Glutamatergic neuron (in vitro differentiated cells): ENCODE measurements at places on chromosomes 6 and 20.

GRCh38 chr6:159201336-159201735, 32.1 kb downstream of the FNDC1 start:
- DNase-seq, result no peak

DNA sequence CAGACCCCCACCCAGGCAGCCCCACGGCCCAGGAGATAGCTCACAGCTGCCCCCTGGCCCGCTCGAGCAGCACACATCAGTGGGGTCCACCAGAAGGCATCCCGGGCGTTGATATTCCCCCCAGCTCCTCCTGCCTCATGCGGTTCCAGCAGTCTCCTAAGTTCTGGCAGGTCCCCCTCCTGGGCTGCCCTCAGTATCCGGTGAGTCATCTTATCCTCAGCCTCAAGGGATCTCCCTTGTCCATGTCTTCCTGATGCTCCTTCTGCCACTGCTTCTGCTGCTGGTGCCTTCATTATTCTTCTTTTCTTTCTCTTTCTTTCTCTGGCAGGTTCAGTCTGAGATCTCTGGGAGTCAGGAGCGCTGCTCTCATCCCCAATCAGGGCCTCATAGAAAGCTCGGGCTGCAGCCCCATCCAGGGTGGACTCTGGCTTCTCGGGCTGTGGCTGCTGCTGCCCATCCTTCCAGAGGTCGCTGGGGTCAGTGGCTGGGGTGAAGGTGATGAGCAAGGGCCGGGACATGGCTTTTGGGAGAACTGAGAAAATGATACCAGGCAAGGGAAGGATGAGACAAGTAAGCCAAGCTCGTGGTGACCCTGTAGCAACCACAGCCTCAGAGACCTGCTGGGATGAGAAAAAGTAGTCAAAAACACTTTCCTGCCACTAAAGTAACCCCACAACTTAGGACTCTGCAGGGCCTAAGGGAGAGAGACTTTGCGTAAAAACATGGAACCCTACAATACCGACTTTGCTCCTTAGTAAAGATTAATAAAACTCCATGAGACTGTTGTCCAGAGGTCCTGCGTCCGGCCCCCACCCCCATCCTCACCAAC, 622 bp downstream of the GPANK1 start:
- peak; percentile 63 for DNase-seq

DNA sequence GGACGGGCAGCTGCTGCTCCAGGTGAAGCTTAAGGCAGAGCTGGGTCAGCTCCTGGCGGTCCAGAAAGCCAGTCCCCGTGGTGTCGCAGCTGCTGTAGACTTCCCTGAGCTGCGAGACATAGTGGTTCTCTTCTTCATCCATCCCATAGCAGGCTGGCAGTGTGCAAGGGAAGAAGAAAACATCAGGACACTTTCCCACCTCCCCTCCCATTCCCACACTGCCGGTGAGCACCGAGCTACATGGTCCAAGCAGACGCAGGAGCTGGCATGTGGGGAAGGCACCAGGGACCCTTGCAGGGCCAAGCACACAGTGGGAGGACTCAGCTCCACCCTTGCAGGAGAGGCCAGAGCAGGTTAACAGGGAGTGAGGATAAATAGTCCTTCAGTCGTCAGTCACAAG, 58.9 kb downstream of the NINL start:
- DNase-seq, result no peak

DNA sequence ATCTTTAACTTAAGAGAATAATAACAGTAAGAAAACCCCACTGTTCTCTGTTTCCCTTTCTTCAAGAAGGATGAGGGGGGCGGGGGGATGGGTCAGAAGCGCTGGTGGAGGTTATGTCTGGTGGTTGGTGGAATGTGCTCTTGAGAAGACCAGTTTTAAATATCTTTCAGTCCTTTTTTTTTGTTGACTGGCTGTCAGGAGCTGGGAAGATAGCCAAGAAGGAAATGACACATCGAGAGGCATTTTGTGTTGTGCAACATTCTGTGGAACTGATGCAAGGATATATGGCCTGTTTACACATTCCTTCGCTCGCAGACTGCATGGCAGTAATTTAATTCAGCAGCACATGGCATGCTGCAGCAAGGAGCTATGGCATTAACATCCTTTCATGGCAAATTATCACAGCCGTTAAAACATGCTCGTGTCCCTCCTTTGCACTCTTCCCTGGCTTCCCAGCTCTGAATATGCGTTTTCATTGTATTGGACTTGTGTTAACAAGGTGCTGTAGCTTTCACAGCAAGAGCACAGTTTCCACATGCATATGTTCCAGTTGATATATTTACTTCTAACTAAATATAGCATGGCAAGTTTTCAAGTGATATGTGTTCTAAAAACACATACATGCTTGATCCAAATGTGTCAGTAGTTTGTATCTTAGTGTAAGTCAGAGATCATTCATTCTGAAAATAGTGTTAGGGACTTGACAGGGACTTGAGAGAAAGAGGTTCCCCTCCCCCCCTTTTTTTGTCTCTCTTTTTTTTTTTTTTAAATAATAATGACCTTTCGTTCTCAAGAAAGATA, 68.2 kb upstream of the SUPT3H start:
- DNase-seq, result no peak

- no peak for DNase-seq
These were observed 7.2 kb upstream of the FAM50B start for GRCh38 chr6:3841711-3842565.

DNA sequence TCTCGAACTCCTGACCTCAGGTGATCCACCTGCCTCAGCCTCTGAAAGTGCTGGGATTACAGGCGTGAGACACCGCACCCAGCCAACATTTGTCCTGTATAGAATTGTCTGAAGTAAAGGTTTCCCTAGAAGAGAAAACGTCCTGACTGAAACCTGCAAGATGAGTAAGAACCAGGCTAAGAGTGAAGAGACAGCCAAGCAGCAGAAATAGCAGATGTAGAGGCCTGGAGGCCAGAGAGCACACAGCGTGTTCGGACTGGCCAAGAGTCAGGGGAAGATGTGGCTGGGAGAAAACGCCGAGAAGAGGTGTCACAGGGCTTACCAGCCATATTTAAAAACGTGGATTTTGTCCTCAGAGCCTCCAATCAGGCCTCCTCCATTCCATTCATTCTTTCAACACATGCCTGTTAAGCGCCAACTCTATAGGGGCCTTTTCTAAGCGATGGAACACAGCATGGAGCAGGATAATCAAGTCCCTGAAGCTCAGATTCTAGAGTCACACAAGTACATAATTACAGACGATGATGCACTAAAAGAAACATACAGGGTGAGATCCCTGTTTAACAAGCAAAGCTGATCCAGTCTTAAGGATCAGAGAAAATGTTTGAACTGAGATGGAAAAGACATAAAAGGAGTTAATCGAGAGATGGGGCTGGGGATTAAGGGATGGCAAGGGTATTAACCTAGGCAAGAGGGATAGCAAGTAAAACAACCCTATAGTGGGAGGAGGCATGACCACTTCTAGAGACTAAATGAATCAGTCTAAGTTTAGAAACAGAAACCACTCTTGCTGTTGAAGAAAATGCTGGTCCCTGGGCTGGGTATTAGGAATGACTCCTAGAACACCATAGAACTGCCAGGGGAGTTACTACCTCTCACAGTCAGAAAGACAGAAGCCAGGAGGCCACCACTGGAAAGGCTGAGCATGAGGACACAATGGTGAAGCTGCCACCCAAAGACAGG, 4.8 kb downstream of the ZCCHC3 start:
- DNase-seq, result no peak

- DNase-seq, result no peak
These were observed 238.4 kb upstream of the OPRM1 start for GRCh38 chr6:153800580-153801188.

DNA sequence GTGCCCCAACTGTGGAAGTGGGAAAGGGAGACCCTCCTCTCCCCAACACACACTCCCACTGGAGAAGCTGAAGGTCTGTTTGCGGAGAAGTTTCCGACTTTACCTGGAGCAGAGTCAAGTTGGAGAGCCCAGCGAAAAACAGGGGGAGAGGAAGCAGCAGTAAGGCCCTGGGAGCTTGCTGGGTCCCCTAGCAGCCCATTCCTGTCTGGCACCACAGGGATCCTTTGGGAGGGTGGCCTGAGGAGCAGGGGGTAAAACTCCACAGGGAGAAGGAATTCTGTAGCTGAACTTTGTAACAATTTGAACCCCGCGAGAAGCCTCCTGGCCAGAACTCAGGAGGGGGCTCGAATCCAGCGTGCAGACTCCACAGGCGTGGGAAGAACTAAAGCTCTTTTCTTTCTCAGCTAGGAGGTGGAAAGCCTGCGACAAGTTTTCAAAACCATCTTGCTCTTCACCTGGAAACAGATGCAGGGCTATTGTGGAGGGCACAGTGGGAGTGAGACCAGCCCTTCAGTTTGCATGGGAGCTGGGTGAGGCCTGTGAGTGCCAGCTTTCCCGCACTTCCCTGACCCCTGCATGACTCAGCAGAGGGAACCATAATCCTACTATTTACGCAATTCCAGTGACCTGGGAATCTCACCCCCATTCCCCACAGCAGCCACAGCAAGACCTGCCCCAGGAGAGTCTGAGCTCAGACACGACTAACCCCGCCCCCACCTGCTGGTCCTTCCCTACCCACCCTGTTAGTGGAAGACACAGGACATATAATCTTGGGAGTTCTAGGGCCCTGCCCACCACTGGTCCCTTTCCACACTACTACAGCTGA, 25.8 kb downstream of the SERPINB9 start:
- no peak for DNase-seq

DNA sequence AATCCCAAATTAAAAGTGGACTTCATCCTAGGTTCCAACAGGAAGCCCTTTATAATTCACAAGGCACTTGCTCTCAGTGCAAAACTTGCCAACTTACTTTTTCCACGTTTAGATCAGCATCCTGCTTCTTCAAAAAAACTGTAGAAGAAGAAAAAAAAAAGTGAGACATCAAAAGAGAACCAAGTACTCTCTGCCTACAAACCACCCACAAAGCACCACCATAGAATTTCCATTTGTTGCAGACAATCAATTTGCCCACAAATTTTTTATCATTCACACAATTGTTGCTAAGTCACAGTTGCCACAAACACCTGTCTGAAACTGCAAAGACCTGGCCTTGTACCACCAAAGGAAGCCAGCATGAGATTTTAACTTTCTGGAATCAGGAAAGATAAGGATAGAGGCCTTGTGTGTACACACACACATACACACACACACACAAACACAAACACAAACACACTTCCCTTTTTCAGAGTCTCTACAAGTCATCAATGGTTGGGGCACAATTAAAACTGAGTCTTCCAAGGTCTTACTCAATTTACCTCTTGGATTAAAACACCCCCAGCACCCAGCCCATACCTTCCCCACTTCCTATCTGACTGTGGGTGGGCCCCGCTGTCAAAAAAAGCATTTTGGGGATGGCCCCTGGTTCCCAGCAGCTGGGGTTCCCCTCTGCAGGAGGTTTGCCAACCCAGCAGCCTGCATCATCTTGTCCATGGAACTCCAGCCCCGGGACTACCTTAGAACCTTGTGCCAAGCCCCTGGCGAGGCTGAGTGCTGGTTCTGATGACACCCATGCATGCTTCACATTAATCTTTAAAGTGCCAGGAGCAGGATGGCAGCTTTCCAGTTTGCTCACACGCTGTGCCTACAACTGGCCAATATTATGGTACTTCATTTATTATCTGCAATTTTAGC, 26.5 kb downstream of the FYN start:
- no peak for DNase-seq

DNA sequence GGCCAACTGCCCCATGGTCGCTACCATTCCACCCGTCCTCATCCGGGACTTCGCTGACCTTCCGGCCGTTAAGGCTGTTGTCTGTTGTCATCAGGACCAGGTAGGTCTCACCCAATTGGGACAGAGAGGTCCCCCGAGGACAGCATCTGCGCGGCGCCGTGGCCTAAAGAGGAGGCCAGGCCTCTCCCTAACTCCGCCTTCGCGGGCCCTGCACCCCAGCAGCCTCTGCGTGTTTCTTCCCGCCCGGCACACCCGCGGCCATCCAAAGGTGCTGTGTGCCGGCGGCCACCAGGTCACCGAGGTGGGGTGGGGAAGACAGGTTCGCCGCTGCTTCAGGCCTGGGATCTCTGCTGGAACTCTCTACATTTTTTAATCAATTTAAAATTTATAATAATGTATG, 9.0 kb downstream of the OR2W1 start:
- no peak for DNase-seq

DNA sequence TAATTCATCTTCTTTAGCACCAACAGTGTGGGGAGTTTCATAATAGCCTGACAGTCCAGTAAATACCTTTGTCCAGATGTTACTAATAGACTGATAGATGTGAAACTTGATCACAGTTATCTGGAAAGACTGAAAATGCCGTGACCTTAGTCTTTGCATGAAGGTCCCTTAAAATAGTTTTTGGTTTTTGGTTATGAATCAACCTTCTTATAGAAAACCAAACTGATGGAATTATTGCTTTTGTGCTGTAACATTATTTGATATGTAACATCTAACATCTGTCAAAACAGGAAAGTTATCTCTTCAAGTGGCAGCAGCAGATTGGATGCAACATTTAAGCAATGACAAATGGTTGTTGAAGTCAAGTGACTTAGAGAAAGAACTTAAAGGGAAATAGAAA, 190.4 kb downstream of the DOK5 start:
- no peak for DNase-seq

DNA sequence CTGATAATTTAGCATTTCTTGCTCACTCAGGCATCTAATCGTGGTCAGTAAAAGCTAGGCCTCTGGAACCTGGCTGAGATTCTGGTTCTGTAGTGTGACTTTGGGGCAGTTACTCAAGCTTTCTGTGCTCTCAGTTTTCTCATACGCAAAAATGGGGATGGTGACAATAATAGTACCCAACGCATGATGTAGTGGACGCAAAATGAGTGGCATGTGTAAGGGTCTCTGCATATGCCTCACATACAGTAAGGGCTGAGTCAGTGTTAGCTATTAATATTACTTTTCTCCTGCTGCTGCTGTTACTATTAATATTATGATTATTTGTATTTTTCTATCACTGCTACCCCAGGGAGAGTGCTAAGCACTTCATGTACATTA, 686 bp downstream of the GINS1 start:
- no peak for DNase-seq

GRCh38 chr20:2327620-2328555, 32.1 kb downstream of the TGM3 start:
- no peak for DNase-seq

GRCh38 chr6:168126566-168127383, 47.8 kb upstream of the FRMD1 start:
- no peak for DNase-seq

DNA sequence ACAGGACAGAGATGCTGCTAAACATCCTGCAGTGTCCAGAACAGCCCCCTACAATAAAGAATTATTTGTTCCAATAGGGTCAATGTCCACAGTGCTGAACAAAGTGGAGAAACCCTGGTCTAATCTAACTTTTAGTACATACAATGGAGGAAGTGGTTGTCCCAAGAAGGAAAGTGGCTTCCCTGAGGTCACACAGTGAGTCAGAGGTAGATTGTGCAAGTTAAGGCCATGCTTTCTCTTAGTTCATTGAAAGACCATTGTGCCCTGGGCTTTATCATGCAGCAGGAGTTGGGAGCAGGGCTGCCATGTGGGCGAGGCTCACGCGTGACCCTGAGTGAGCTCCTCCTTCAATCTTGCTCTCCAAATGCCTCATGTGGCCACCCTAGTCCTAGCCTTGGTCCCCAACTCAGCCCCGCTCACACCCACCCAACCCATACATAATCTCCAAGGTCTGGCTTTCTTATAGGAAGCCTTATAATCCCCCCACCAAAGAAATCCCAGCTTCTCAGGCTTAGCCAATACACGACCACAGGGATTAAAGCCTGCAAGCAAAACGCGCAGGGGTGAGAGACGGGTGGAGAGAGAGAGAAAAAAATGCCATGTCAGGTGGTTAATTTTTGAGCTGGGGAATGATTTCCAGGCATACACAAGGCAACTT, 19.9 kb downstream of the SLC13A3 start:
- no peak for DNase-seq

GRCh38 chr20:7687065-7687464, 253.2 kb downstream of the HAO1 start:
- DNase-seq, result no peak

- no peak for DNase-seq
These were observed 254.9 kb downstream of the CDKAL1 start for GRCh38 chr6:20789162-20789561.
